ENCODE measurements at places on chromosomes 2 and 18. TPM values are rescaled to one million over a fixed set of nuclear protein-coding genes. Genes with fewer than 3 reads are reported as not detected.

The DPP10 gene
- 1.7 TPM for total RNA-seq

The ELOA2 gene
- not detected for total RNA-seq

GRCh38 chr2:168183308-168183997 lies 63.9 kb downstream of the STK39 start:
- no peak for DNase-seq

DNA sequence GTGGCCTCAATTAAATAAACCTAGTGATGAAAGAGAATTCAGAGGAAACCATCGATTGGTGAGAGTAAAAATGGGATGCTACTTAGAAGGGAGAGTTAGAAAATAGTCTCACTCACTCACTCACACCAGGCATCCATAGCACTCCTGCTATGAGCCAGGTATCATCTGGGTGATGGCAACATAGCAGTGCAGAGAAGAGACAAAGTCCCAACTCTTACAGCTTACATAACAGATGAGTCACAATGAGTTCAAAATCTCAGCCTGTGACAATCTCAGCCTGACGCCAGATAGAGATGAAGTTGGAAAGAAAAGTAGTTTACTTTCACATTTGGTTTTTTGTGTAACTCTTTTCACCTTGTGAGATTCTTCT lies 55.4 kb upstream of the THOC1 start:
- DNase-seq, result peak; percentile 42

DNA sequence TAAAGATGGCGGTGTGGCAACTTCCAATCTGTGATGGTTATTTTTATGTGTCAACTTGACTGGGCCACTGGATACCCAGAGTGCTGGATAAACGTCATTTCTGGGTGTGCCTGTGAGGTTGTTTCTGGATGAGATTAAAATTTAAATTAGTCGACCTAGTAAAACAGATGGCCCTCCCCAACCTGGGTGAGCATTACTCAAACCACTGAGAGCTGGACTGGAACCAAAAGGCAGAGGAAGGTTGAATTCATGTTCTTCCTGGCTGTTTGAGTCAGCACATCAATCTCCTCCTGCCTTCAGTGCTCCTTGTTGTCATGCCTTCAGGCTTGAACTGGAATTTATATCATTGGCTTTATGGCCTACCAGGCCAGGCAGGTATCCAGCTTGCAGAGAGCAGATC lies 190.8 kb upstream of the RGPD4 start:
- DNase-seq, result no peak
